ENCODE measurements at places on chromosomes 5 and 9. TPM values are rescaled to one million over a fixed set of nuclear protein-coding genes. Genes with fewer than 3 reads are reported as not detected.
A peak's percentile ranks its signal among the peaks of the same experiment; 100 is the strongest.

GRCh38 chr9:93668261-93668871 is 92.0 kb downstream of the PHF2 start:
- no peak for DNase-seq

GRCh38 chr9:112069318-112070169 is 105.6 kb downstream of the SUSD1 start:
- DNase-seq, result no peak

GRCh38 chr5:108858959-108859358 is 111.3 kb downstream of the FER start:
- DNase-seq, result no peak

GRCh38 chr5:172835290-172835993 is 1.4 kb downstream of the ERGIC1 start:
- no peak for DNase-seq

DNA sequence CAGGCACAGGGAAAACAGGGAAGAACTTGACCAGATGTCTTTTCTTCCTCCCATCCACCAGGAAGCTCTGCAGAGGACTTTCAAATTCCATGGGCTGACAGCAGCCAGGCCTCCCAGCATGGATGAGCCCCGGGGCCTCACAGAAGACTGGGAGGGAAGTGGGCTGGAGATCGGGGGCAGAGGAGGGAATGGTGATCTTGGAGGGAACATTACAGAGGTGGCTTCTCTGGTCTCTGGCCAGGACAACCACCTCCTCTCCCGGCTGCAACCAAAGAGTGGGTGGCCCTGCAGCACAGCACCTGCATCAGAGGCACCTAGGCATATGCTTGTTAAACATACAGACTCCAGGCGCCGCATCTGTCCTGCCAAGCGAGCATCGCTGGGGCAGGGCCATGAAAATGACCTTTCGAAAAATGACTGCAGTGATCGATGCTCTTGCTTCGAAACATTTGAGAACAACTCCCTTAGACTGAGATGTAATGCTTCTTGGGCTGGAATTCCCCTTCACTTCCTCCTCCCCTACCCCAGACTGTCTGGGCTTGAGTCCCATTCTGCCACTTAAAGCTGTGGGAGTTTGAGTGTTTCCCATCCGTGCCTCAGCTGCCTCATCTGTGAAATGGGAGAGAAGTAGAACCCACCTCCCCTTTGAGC is 68.7 kb upstream of the UNC5A start:
- no peak for DNase-seq

DNA sequence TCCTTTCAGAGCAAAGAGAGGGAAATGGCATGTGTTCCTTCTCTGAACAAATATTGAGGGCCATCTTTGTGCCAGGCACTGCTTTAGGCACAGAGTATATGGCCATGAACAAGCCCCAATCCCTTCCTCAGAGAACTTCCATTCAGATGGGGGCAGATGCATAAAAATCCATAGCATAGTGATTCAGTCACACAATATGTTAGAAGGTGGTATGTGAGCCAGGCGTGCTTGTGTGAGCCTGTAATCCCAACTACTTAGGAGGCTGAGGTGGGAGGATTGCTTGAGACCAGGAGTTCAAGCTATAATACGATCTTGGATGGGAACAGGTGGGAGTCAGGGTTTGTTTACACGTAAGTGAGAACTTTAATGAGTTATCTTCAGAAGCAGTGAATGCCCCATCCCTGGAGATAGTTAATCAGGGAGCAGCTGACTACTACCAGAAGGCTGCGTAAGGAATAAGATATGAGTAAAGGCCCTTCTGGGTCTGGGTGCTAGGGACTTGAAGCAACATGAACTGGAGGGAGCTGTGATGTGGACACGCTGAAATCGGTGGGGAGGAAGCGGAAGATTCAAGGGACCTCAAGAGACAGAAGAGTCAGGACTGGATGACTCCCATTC is 27.1 kb downstream of the NANS start:
- peak; percentile 33 for DNase-seq

GRCh38 chr5:167105941-167106340 is 1185.5 kb upstream of the WWC1 start:
- no peak for DNase-seq

Gene PCSK1
- polyA plus RNA-seq, result 0.13 TPM

Gene FBP2
- not detected for polyA plus RNA-seq

Gene WDR38
- not detected for polyA plus RNA-seq

Gene EDIL3
- 5.2 TPM for polyA plus RNA-seq

Measured in kidney (tissue), 22 donors.